ENCODE measurements at places on chromosomes 6 and 20.

DNA sequence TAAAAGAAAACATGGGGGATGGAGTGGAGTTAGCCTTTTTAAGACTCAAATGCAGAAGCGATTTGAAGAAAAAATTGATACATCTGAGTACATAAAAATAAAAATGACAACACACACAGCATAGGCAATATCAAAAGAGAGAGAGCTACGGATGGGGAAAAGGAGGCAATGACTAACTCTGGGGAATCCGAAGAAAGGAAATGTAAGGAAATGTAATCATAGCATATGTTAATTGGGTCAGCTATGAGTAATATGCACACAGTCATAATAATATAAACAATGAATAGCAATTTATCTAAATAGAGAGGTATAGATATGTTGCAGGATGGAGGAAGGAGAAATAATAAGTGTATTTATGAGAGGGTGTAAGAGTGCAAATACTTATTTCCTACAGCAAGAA is 83.4 kb downstream of the NOL4L start:
- no peak for DNase-seq

GRCh38 chr6:158912655-158913054 is 87.3 kb downstream of the RSPH3 start:
- no peak for DNase-seq

DNA sequence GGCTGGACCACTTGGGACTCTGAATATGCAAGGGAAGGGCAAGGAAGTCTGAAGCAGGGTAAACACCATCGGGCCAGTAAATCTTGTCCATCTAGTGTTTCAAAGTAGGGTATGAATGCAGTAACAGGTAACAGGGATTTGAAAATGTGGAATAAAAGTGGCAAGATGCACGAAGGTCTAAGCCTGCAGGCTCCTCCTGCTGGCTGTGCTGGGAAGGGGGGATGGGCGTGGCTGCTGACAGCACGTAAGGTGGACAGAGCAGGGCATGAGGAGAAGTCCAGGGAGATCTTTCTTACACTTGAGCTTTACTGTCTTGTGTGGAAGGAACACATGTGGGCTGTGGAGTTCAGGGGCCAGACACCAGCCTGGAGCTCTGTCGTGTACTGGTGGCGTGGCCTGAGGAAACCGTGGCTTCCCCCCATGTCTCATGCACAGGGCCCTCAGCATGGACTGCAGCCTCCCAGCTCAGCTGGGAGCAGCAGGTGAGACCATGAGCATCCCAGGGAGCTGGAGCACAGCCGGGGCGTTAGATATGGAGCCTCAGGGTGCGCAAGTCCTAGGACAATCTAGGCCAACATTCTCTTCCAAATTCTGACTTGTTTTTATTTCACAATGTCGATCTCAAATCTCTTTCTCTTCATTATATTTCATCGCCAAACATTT is 84.5 kb downstream of the SLC22A23 start:
- DNase-seq: no peak

DNA sequence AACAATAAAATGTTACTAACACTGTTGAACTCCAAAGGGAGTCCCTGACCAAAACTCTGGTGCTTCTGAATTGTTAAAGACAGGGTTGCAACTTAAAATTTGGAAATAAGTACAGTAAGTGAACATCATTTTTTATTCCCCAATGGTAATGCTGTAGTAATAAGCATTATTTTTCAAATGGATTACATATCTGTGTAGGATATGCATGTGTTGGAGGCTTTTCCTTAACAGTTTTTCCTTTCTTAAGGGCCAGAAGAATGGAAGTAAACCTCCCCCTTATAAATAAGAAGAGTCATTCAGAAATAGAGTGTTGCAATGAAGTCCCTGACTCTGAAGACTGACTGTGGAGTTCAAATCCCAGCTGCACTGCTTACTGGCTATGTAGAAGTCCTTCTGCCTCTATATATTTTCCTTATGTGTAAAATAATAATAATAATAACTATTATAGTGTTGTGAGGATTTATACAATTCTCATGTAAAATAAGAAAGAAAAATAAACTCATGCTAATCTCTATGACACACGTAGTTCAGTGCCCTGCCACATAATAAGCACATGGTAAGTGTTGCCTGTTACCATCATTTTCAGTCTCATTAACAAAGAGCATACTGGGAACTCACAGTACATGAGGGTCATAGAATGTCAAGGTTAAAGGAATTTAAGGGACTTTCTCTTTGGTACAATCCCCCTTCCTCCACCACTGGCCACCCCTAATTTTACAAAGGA is 129.8 kb upstream of the SMLR1 start:
- no peak for DNase-seq

DNA sequence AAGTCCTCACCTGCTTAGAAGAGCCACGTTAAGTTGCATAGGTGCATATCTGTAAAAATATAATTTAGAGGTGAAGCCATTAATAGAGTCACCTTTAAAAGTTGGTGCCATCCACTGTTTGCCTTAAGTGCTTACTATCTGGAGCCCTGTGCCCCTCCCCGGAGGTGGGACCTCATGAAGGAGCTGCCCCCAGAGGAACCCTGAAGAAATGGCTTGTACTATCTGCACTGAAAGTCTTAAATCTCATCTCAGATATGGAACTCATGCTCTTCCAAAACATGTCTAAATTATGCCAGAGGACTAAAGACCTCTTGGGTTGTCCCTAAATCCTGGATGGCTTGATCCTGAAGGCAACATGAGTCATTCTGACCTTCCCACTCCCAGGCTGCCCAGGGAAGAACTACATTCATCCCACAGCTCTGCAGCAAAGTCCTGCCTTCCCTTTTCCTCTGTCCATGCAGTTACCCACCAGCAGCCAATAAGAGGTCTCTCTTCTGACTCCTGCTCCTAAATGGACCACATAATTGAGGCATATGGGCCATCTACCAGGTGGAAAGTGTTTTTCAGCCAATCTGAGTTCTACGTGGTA is 85.3 kb downstream of the ASXL1 start:
- no peak for DNase-seq

DNA sequence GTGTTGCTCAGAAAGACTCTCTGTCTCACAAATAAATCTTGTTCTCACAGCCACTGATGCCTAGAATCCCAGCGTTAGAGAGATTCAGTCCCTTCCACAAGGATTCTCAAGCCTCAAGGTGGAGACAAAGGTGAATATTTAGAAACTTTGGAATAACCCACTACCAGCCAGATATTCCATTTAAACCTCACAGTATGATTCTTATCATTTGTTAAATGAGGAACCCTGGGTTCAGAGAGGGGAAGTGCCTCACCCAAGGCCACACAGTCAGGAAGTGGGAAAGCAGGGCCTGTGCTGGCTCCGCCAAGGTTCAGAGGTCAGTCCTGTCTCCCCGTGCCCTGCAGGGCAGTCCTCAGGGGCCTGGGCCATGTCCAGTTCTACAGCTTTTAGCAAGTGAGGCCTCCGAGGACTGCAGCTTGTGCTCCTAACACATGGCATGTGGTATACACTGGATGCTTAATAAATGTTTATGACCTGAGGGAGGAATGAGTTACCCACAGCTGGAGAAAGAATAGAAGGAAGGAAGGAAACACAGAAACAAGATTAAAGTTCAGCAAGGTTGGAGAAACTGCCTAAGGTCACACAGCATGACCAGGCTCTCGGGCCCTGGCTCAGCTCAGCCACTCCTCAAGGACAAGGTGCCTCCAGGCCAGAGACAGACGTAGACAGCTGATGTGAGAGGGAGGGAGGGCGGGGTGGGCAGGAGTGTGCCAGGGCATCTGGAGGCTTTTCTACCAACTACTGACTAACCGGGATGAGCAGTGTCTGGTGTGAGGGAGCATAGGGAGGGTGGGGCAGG is 3.9 kb upstream of the TGM2 start:
- no peak for DNase-seq

DNA sequence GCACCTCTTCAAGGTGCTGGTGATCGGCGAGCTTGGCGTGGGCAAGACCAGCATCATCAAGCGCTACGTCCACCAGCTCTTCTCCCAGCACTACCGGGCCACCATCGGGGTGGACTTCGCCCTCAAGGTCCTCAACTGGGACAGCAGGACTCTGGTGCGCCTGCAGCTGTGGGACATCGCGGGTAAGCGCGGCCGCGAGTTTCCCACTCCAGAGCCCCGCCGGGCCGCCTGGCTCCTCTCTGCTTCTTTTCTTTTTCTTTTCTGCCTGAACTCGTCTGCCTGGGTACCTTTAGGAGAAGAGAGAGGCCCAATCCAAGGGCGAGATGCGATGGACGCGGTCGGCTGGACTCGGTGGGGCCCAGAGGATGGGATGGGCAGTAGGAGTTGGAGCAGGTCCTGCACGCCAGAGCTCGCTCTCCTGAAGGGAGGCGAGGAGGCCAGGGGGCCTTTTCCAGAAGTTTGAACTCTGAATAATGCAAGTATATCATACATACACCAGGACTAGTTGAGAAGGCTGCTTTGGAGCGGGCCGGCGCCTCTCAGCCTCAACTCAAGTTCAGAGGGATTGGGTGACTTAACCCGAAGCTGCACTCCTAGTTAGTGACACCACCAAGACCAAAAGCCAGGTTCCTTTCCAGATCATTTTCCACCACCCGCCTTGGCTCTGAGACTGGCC is 445 bp downstream of the RAB32 start:
- no peak for DNase-seq

- no peak for DNase-seq
These were observed 122.4 kb upstream of the CITED2 start for GRCh38 chr6:139496654-139497344.

GRCh38 chr6:162443101-162443500 is 284.5 kb downstream of the PRKN start:
- DNase-seq: no peak

- DNase-seq: no peak
These were observed 141.1 kb downstream of the BMP5 start for GRCh38 chr6:55734256-55734655.

DNA sequence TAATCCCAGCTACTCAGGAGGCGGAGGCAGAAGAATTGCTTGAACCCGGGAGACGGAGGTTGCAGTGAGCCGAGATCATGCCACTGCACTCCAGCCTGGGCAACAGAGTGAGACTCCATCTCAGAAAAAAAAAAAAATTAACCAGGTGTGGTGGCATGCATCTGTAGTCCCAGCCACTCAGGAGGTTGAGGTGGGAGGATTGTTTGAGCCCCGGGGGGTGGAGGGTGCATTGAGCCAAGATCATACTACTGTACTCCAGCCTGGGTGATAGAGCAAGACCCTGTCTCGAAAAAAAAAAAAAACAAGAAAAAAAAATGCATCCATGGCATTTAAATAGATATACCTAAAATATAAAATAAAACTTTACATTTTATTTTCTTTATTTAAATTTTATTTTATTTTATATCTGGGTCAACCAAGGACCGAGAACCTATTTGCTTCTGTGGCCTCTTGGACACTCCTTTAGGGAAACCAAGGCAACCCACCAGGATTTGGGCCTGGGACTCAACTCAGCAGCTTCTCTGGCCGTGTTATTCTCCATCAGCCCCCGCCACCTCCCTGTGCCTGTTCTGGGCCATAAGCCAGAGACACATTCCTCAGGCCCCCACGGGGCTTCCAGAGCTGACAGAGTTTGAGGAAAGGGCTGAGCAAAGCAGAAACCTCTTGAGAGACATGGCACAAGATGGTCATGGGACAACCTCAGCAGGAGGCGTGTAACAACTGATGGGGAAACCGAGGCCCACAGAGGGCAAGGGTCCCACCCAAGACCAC is 6.2 kb downstream of the SNTA1 start:
- peak; percentile 68 for DNase-seq

DNA sequence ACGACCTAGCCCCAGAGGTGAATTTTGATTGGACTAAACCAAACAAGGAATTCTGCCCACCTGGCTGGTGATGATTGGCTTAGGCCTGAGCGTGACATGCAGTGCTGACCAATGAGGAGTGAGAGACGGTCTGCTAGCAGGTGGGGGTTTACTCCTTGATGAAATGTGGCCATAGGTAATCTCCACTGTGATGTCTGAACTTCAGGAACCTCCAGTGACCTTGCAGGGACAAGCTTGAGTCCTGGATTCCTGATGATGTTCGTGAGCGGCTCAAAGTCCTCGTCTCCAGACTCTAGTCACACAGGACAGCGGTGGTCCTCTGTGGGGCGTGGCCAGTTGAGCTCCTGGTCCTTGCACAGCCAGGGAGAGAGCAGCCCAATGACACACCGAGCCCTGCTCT is 8.4 kb downstream of the VSX1 start:
- no peak for DNase-seq

GRCh38 chr6:138203315-138203714 is 15.0 kb downstream of the PBOV1 start:
- no peak for DNase-seq

DNA sequence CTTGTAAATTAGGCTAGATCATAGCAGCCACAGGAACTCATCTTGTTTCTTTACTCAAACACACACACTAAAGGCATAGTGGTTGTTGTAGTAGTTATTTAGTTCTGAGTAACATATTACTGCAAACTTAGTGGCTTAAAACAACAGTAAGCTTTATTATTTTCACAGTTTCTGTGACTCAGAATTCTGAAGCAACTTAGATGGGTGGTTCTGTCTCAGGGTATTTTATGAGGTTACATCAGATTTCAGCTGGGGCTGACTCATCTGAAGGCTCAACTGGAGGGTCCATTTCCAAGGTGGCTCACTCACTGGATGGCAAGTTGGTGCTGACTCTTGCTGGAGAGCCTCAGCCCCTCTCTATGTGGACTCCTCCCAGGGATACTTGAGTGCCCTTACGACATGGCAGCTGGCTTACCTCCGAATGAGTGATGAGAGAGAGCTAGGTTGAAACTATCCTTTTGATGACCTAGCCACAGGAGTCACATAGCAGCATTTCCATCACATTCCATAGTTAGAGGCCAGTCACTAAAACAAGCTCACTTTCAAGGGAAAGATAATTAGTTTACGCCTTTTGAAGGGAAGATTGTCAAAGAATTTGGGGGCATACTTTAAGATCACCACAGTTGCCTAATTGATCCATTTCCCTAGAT is 136.5 kb upstream of the PRND start:
- no peak for DNase-seq

GRCh38 chr6:154471609-154472362 is 38.7 kb downstream of the CNKSR3 start:
- no peak for DNase-seq

- no peak for DNase-seq
These were observed 277.0 kb upstream of the TBX18 start for GRCh38 chr6:85041376-85041775.

DNA sequence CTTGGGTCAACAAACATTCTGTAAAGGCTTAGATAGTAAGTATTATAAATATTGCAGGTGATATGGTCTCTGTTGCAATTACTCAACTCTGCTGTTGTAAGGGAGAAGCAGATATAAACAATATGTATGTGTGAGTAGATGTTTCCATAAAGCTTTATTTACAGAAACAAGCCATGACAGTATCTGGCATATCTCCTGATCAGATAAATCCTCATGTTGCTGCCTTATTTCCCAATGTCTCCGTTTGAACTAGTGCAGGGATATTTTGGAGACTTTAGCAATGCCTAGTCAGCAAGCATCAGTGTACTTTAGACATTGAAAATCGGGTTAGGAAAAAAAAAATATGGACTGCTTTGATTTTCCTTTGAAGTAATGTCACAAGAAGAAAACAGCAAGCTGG is 96.1 kb downstream of the LAMA2 start:
- DNase-seq: no peak

Measured in C1 segment of cervical spinal cord (tissue), 14 donors.